ENCODE measurements at places on chromosomes 13 and 19. TPM values are rescaled to one million over a fixed set of nuclear protein-coding genes. Genes with fewer than 3 reads are reported as not detected.

Gene IGLON5
- total RNA-seq: 0.10 TPM

Gene PSPC1
- 85.4 TPM for total RNA-seq

Gene ZNF560
- not detected for total RNA-seq

Gene ZNF579
- total RNA-seq: 4.1 TPM

Gene KLK11
- total RNA-seq: 11.4 TPM

Gene KLK3
- not detected for total RNA-seq

Gene ZNF256
- 12.1 TPM for total RNA-seq

Gene SMAD9
- 19.5 TPM for total RNA-seq

Gene DIRAS1
- 2.7 TPM for total RNA-seq

Gene YJU2
- 14.0 TPM for total RNA-seq

Gene ZNF681
- total RNA-seq: 4.7 TPM

Gene SLC44A2
- total RNA-seq: 84.8 TPM

Gene TUBA3C
- not detected for total RNA-seq

Gene EGLN2
- total RNA-seq: 58.7 TPM

Gene NLRP9
- total RNA-seq: not detected

Gene LGI4
- 7.6 TPM for total RNA-seq

Gene ZSCAN22
- total RNA-seq: 2.5 TPM

Gene VASP
- total RNA-seq: 25.7 TPM

Gene CBLC
- 2.8 TPM for total RNA-seq

Gene LAIR2
- total RNA-seq: not detected

Gene TNNT1
- total RNA-seq: 338 TPM

Gene ARRDC5
- total RNA-seq: not detected
